Naive B cell (primary cell): ENCODE measurements at places on chromosomes 1 and 21.
A peak's percentile ranks its signal among the peaks of the same experiment; 100 is the strongest.

DNA sequence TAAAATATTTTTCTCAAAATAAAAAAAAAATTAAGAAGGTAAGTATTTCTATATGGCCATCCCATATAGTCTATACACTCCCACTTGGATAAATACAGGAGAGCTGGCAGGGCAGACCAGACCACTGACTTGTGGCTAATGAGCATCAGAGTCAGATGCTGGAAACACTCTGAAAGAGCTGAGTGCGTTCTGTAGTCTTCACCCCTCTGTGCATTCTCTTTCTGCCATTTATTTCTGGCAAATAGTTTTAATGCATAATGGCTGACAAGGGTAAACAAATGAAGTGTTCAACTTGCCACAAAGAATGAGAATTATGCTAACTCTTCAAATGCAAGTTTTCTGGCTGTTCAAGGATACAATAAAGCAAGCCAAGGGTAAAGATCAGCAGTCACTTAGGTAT is 191.7 kb downstream of the TTLL7 start:
- no peak for DNase-seq

GRCh38 chr1:89632657-89633247 is at the start of gene LRRC8C:
Gene LRRC8C (plus strand): TSS chr1:89633120. CDS start chr1:89686474, 53,354 bp downstream.
- DNase-seq: peak; percentile 90

DNA sequence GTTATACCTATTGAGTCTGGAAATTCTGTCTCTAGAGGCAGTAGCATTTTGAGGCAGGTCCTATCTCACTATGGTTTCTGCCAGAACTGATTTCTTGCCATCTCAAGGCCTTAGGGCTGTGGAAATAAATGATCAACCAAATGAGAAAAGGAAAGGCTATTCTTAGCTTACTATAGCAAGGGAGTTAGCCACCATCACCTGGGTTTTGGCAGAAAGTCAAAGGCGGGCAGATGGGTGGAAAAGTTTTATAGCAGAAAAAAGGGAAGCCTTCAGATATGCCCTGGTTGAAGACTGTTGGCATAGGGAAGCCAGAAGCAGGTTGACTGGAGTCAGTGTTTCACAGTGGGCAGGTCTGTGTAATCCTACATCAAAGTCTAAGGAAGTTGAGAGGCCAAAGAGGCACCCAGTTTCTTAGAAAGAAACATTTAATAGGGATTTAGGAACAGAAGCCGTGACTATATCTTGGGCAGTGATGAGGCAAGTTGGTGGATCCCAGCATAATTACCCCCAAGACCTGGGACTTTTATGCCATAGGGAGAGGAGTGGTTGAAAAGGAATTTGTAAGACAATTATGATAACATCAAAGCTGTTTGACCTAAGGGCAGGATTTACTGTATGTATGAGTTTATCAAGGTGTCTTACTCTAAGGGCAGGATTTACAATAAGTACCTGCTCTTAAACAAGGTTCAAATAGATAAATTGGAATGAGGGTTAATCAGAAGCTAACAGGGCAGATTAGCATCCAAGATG is 29.7 kb downstream of the CTH start:
- no peak for DNase-seq

- DNase-seq: no peak
Observed at GRCh38 chr1:222970040-222970439, 155.2 kb downstream of the DISP1 start.

GRCh38 chr1:192506741-192507155 is 68.8 kb upstream of the RGS1 start:
- DNase-seq: no peak

GRCh38 chr1:167057241-167057688 is 32.9 kb downstream of the GPA33 start:
- DNase-seq: no peak

GRCh38 chr1:152960452-152961044 is 9.9 kb upstream of the SPRR4 start:
- no peak for DNase-seq

DNA sequence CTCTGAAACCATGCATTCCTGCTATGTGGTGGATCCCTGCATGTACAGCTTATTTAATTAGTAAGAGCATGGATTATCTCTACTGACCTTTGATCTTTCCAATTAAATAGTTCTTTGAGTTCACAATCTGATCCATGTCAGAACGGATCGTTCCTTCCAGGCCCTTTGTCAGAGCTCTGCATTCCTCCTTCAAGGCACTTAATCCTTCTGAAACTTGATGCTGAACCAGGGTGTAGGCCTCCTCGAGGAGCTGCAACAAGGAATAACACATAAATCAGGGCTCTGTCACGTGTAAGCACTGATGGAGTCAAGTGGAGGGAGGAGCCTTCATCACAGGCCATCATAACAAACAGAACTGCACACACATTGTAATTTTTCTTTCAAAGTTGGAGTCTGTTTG is 68.4 kb upstream of the EDEM3 start:
- DNase-seq: no peak

- no peak for DNase-seq
Observed at GRCh38 chr1:115429241-115429640, 91.2 kb upstream of the NGF start.

DNA sequence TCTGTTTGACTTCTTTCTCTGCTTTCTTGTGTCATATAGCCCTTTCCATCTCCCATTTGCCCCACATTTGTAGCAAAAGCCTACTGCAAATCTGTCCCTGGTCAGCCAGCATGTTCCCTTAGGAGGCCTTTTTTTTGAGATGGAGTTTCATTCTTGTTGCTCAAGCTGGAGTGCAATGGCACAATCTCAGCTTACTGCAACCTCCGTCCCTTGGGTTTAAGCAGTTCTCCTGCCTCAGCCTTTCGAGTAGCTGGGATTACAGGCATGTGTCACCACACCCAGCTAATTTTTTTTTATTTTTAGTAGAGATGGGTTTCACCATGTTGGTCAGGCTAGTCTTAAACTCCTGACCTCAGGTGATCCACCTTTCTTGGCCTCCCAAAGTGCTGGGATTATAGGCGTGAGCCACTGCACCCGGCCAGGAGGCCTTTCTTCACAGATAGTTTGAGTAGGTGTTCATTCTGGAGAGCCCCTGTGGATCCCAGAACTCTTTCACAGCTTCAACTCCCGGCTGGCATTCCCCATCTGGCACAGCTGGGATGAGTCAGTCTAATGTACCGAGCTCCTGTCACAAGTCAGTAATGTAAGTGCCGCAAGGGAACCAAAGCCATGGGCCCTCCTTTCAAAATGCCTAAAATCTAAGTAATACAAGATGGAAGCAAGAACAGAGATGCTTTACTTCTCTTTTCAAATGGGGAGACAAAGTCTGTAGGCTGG is 9.4 kb upstream of the NHLH1 start:
- no peak for DNase-seq

GRCh38 chr1:38727684-38728584 is 131.6 kb downstream of the RRAGC start:
- DNase-seq: no peak
